ENCODE measurements at places on chromosomes 5 and 9.

GRCh38 chr5:4294878-4295277 is 699.2 kb downstream of the IRX1 start:
- no peak for DNase-seq

DNA sequence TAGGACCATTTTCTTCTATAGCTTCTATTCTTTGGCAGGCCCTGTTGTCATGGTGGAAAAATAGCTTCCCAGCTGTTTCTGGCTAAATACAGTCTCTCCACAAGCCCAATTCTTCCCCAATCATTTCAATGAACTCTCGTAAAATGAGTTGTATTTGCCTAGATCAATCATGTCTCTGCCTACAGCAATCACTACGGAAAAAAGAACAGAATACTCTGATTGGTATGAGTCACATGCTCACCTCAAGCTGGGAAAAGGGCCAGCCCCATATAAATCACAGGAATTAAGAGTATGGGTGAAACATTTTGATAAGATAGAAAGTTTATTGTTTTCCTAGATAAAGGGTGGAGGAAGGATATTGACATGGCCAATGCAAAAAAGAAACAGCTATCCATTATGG is 711.4 kb downstream of the EFNA5 start:
- DNase-seq: no peak

DNA sequence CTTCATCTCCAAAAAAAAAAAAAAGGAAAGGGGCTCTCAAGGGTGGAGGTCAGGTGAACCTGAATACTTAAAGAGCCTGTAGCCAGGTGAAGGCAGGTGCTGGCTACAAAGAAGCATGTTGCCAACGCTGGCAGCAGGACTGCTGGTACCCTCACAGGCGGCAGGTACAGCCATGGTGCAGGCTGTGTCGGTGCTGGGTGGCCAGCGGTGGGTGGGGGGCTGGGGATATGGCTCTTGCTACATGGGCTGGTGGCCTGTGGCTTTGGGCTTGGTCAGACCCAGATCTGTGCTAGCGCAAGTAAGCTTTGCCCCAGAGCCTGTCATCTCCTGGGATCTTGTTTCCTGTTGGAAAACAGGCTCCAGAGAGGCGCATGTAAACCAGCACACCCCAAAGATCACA is 86.3 kb upstream of the PHYKPL start:
- DNase-seq: no peak

DNA sequence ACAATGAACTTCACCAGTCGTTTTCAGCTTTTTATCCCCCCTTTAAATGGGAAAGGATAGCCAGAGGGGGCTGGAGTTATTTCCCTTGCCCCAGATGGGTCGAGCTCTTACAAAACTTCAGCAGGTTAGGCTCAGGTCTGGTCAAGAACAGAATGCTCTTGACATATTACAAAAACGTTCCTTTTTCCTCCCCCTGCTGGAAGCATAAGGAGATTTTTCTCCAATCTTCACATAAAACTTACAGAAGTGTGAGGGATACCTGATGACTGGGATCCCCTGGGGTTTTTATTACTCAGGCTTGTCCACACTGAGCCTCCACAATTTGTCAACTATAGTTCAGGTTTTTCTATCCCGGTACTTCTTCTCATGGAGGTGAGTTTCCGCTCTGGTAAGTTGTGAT is 60.8 kb downstream of the CSF2 start:
- DNase-seq: no peak

GRCh38 chr5:92852219-92852618 is 728.8 kb downstream of the NR2F1-AS1 start:
- no peak for DNase-seq

GRCh38 chr5:9699681-9700080 is 69.5 kb upstream of the TAS2R1 start:
- no peak for DNase-seq

- DNase-seq: no peak
Observed at GRCh38 chr9:99171225-99172123, 50.3 kb downstream of the ALG2 start.

DNA sequence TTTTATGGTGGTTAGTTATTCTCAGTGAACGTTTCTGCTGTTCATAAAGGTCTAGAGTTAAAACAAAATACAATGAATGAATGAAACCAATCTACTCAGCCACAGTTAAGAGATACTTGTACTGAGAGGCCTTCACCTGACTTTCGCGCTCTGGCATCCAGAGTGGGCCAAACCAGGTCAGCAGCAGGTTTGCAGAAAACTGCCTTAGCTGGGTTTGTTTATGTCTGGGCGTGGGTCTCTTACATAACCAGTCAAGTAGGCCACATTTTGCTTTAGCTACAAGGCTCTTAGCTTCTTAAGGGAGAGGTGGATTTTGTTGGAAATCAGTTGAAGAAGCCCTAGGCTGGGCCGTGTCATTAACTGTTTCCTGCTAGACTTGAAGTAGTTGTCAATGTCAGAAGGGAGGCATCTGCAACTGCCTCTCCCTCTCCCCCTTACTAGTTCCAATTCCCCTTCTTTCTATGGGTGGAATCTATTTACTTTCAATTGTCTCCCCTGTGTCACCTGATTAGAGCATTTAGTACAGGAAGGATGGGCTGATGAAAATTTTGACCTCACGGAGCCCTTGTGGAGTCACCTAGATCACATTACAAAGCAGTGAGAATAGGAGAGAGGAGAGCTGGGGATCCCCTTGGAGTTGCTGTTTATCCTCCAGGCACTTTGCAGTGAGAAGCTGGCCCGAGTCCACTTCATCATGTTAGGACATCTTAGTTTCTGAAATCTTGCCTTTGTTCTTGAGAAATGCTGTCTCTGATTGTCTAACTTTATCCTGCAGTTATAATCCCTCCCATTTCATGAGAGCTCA is 200.5 kb downstream of the ARHGEF28 start:
- no peak for DNase-seq

DNA sequence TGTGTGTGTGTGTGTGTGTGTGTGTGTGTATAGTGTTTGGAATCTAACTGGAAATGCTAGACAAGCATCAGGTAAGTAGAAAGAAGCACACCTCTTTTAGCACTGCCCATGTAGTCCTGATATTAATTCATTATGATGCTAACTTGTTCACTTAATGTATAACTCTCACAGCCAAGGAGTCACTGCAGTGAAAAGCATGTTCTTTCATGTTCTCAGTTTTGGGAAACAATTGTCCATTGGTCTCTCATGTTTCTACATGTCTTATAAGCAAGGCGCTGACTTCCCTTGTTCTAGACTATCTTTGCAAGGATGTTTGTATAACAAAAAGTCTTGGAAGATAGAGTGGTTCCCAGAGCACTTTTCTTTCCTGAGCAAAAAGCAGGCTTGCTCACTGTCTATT is 148.8 kb upstream of the TNPO1 start:
- DNase-seq: no peak
